Stimulated activated naive B cell treated with anti-CD40 and anti-IgM and Interleukin-4, amounts not matched to agents 10 μg/mL and 1 μg/mL and 100 μg/mL, for 72 hours (primary cell): ENCODE measurements at places on chromosomes 4 and X.

DNA sequence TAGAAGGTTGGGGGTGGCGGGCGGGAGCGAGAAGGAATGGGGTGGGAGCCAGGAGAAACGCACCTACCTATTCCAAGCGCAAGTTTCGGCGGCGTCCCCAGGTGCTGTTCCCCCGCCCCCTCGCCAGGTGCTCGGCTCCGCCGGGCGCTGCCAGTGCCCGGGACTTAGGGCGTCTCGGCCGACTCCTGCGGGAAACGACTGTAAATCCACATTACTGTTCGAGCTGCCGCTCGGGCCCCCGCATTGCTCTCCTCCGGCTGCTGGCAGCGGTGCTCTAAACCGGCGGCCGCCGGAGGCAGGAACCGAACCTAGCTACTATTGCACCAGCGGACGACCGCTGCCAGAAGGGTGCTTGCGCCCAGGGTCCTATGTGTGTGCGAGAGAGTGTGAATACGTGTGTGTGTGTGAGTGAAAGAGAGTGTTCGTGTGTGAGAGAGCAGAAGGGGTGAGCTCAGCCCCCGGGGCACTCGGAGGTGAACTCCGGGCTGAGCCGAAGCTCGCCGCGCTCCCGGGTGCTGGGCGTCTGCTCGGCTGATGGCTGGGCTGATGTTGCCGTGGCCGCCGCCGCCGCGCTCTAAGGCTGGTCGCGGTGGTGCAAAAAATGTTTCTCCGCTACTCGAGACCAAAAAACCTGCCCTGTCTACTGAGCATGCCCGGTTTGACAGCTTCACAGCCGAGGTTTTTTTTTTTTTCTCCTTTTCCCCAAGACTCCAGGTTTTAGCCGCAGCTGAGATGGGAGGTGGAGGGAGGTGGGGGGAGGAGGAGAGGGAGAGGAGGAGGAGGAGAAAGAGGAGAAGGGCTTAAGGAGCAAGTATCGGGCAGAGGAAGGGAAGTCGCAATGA is 115.7 kb upstream of the TEX13C start:
- H3K4me3 ChIP-seq: no peak overlapping the region
- no peak for DNase-seq
- peaks cover 35% of the 10 kb centered on the region for H3K27me3 ChIP-seq
- peaks cover 6% of the 10 kb centered on the region for H3K4me1 ChIP-seq
- peak overlapping the region; percentile 14 for H3K27ac ChIP-seq

DNA sequence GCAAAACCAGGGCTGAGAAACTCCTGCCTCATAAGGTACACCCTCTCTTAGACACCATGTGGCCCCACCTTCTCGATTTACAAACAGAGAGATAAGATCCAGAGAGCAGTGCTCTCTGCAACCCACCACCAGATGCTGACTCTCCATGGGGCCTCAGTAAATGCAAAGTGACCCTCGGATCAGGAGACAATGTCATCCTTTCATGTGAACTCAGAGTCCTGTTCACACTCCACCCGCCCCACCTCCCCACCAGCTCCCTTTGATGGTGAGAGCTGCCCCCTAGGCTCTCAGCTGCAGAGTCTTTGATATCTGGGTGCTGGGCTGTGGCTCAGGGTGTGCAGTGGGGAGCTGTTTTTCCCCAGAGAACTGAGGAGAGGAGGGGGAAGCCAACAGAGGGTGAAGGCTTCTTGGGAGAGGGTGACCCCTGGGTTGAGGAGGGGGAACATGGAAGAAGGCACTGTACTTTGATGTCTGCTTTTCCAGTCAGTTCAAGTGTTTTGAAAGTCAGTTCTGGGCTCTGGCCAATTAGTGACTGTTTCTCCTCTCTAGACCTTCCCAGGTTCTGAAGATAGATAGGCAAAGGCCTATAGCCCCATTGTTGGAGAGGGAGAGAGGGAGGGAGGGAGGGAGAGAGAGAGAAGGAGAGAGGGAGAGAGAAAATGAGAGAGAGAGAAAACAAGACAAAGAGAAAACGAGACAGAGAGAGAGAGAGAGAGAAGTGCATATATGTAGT is 88.2 kb downstream of the SCD5 start:
- no peaks in the 10 kb centered on the region for H3K4me1 ChIP-seq
- H3K36me3 ChIP-seq: no peaks in the 10 kb centered on the region
- H3K27ac ChIP-seq: no peak overlapping the region

GRCh38 chrX:85244450-85245211 is 840 bp downstream of the ZNF711 start:
- H3K27me3 ChIP-seq: no peaks in the 10 kb centered on the region
- peak overlapping the region; percentile 89 for H3K27ac ChIP-seq
- no peaks in the 10 kb centered on the region for H3K36me3 ChIP-seq
- peaks cover 3% of the 10 kb centered on the region for H3K4me1 ChIP-seq

GRCh38 chrX:23822397-23822796 is 39.4 kb downstream of the SAT1 start:
- H3K27ac ChIP-seq: no peak overlapping the region
- no peaks in the 10 kb centered on the region for H3K4me1 ChIP-seq
- DNase-seq: no peak
- no peak overlapping the region for H3K4me3 ChIP-seq
- H3K27me3 ChIP-seq: no peaks in the 10 kb centered on the region

GRCh38 chr4:105145156-105145902 is 1.3 kb upstream of the TET2 start:
- H3K4me1 ChIP-seq: peaks cover 36% of the 10 kb centered on the region
- DNase-seq: peak; percentile 17
- peak overlapping the region; percentile 96 for H3K27ac ChIP-seq
- H3K27me3 ChIP-seq: no peaks in the 10 kb centered on the region
- H3K36me3 ChIP-seq: no peaks in the 10 kb centered on the region
- H3K4me3 ChIP-seq: peak overlapping the region; percentile 91

- no peak overlapping the region for H3K4me3 ChIP-seq
- no peaks in the 10 kb centered on the region for H3K27me3 ChIP-seq
These were observed 188.4 kb downstream of the SLC7A11 start for GRCh38 chr4:138053641-138054301.
